ENCODE measurements at places on chromosomes 3 and 15.

DNA sequence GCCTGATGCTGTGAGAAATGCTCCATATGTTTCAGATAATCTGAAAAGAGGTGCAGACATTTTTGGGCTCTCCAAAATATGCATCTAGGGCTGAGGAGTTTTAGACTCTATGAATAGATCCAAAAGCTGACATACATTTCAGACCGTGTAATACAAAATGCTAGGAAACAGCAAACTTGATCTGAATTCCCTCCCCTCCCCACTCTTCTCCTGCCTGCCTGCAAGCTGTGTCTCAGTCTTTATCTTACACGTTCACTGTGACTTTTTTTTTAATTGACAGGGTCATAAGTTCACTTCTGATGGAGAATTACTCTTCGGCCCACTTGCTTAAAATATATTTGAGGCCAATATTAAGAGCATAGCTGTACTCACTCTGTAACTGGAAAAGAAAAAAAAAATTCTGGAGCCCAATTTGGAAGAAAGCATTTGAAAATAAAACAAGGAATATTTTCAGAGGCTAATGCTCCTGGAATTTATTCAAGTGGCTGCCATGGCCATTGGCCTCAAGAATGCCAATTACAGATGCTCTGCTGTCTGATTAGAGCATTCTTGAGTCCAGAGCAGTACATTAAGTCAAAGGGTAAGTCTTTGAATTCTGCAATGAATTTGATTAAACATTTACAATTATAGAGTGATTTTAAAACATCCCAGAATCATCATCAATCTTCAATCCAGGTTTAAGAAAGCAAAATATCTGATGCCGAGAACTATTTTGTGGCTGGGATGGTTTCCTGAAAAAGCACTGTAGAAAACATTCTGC is 146.2 kb upstream of the SEMA6D start:
- no peak for DNase-seq

DNA sequence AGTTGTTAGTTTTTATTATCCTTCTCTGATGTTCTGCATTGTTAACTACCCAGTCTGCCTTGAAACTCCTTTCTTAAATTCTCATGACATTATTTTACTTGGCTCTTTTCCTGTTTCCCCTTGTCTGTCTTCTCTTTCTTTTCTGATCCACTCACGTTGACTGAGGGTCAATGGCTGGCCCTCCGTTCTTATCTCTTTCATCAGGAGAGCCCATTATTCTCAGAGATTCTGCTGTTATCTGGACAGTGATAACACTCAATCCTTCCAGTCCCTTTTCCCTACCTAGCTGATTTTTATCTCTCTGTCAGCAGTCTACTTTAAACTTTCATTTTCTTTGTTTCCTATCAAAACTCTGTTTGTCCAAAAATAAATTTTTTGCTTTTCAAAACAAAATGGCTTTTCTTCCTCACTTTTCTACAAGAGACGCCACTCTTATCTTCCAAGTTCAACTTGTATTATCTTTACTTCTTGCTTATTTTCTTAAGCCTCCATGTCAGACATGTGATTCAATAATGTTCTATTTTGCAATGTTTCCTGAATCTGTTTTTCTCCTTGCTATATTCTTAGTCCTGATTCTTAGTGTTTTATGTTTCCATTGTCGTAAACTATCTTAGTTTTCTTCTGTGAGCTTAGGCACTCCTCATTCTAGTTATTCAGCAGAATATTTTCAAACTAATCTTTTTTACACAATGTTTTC is 120.2 kb downstream of the NEDD4 start:
- no peak for DNase-seq

DNA sequence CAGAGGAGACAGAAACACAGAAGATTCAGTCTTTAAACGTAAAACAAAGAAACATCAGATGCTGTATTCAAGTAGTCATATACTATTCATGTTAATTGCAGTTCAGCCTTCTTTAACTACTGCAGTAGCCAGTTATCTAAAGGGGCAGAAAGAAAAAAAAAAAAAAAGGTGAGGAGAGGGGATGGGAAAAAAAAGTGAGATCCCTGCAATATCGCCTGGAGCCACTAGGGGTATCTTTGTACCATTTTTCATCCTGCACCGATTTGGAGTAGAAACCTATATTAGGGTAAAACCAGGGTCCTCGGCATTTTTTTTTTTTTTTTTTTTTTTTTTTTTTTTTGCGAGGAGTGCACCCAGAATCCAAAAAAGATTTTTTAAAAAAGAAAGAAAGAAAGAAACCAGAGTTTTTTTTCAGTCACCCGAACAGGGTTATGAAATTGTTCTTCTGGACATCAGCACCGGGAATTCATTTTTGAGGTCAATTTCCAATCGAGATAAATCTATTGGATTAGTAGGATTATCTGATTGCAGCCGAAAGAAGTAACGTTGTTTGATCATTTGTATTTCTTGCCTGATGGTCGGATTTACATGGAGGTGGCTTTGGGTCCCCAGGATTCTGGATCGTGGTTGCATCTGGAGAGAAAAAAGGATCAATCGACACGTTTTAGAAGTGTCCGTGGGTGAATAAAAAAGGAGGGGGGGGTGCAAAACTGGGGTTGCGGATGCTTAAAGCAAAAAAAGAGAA is 186.7 kb downstream of the NLGN1 start:
- DNase-seq = no peak

- DNase-seq = no peak
Measured at GRCh38 chr15:31802761-31803160, 227.6 kb upstream of the CHRNA7 start.

GRCh38 chr3:72118628-72119027 is 333.7 kb upstream of the PROK2 start:
- DNase-seq = no peak

GRCh38 chr3:66555214-66555844 is 54.5 kb upstream of the LRIG1 start:
- no peak for DNase-seq

- no peak for DNase-seq
Measured at GRCh38 chr3:150765949-150766720, 3.2 kb upstream of the SIAH2 start.

DNA sequence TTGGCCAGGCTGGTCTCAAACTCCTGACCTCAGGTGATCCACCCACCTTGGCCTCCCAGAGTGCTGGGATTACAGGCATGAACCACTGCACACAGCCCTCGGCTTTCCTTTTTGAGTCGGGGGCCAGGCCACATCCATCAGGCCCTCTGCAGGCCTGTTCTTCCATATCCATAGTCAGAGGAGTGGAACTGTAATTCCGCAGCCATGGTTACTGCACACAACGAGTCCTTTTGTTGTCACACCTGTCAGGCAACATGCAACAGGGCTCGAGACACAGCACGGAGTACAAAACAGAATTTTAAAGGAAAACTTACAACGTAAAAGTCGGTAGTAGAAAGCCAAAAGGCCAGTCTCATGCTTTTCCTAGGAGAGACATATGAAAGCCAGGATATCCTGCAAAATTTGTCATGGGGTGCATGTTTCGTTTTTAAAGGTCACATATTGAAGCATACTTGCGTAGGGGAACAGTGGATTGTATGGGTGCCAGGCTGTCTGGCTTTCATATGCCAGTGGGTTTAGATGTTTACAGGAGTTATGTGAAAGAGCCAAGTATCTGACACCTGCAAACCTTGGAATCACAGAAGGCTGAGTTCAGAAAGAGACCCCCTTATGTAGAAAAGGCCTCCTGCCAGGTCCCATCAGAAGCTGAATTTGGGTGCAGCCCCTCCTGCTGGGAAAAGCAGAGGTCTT is 63.2 kb upstream of the LPP start:
- DNase-seq = no peak

DNA sequence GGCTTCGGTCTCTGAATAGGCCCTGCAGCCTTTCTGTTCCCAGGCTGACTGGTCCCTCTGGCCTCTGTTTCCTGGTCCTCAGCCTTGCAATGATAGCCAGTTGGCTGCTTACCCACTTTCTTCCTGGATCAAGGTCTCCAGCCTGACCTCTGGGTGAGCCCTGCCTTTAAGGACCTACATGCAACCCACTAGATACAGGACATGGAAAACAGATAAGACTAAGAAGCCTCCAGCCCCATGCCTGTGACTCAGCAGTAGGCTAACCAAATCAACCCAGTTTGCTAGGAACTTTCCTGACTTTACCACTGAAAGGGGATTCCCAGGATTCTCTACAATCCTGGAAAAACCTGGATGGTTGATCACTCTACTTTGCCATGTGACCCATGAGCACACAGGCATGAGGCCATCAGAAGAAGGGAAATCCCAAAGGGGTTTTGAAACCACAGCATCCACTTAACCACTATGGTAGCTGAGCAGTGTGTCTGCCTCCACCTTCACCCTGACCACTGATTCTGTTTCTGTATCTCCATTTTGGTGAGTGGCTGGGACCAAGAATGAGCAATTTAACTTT is 188.1 kb downstream of the CHST2 start:
- no peak for DNase-seq

GRCh38 chr15:48811325-48811958 is 573 bp upstream of the CEP152 start:
- DNase-seq = peak; percentile 5

DNA sequence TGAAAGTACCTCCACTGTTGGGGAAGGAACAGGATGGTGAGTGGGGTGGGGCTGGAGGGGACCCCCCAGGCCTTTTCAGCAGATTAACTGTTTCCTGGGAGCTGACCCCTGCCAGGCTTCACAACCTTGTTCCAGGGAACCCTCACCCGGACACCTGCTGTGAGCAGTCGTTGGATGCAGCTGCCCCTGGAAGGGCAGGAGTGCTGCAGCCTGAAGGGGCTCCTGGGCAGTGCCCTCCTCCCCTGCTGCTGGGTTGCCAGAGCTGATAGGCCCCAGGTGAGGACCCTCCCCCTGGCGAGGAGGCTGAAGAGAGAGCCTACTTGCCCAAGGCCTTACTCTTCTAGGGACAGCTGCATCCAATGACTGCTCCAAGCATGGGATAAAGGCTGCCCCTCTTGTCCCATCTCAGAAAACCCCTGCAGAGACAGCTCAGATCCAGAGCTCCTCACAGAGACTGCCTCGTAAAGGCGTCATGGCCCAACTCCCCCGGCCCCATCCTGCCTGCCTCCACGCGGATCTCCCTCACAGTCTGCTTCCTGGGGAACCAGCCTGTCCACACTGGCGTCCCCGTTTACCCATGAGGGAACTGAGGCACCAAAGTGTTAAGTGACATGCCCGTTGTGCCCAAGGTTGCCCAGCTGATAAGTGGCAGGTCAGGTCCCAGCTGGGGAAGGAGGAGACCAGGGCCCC is 193.4 kb upstream of the LINGO1 start:
- no peak for DNase-seq

DNA sequence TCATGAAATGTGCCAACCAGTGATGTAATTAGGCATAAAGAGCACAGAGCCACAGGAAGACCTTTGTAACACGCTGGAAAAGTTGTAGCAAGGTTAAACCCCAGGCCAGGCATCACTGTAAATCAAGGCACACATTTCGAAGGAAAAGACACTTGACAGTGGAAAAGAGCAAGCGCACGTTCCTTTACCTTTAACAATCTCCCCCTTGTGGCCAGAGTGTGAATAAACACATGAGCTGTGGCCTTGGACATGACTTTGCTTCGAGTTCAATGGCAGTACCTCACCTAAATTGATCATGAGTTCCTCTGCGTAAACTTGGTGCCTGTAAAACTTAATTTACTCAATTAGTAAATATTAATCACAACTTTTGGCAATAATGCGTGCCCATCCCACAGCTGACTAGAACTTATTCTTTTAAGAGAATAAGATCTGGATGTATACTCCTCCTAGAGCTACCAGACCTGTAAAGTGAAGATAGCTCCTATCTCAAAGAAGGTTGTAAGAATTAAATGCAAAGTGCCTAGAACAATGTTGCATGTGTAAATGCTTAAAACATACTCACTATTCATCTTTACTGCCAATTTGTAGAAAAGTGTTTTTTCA is 757.0 kb upstream of the NECTIN3 start:
- peak; percentile 77 for DNase-seq

DNA sequence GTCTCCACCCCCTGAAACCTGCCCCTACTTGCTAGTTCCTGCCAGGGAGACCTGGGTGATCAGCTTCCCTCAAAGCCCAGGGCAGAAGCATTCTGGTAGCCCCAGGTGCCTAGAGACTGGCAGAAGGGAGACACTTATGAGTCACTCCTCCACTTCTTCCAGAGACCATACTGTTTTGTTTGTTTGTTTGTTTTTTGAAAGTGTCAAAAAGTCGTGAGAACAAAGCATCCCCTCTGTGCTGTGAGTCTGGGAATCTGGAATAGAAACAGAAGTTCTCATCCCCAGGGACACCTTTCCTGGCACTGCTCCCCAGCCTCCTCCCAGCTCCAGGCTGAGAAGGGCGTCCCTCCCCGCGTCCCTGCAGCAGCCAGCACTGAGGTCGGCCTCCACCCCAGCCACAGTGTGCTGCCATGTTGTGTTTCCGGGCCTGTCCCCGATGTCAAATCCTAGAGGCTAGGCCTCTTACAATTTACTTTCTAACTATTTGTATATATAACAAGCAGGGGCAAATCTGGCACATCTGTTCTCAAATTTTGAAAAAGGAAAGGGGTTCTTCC is 573.0 kb downstream of the RBMS3 start:
- no peak for DNase-seq

- no peak for DNase-seq
Measured at GRCh38 chr3:126781889-126782491, 78.0 kb downstream of the CHCHD6 start.

DNA sequence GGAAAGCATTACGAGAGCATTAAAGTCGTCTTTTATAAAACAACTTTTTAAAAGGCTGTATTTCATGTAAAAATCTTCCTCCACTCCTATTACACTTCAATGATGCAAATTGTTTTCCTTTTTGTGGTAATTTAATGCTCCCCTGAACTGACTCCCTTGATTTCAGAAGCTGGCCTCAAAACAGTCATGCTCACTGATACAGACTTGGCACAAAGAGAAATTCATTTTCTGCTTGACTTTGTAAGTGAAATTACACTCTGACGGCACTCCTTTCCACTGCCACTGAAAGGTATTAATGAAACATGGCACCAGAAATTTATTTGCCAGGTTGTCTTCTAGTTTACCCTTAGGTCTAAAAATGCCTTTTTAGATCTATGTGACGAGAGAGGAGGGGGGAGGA is 215.5 kb downstream of the LRRC3B start:
- no peak for DNase-seq
